Type B pancreatic cell (in vitro differentiated cells): ENCODE measurements at places on chromosomes 3 and 15. TPM values are rescaled to one million over a fixed set of nuclear protein-coding genes. Genes with fewer than 3 reads are reported as not detected.
A peak's percentile ranks its signal among the peaks of the same experiment; 100 is the strongest.

The ALPK3 gene
- 9.6 and 10.8 TPM in 2 replicates for total RNA-seq

DNA sequence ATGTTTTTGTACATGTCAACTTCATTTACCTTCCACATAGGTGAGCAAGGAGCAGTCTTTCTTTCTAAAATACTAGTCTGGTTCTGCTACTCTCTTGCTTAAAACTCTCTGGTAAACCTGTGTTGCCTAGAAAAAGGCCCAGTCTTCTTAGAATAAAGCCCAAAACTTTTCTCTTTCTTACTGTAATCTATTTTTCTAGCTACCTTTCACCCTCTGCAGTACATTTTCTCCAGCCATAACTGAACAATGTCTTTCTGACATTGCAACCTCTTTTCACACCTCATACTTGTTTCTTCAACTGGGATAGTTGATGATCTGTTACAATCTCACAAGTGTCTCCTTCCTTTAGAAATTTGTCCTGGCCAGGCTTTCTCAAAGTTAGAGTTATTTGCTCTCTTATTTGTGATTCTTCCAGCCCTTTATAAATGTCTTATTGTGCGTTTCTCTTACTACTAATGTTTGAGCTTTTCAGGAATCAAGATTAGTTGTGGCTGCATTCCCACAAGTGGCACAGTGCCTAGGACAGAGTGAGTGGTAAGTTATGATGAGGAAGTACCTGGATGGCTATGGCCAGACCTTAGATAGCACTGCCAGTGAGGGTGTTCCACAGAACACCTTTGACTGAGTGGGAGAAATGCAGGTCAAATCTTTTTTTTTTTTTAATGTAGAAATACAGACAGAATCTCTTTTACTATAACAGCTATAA is 313.4 kb upstream of the SATB1 start:
- DNase-seq, result no peak

The PLA2G4E gene
- 0.12 TPM in 1 of 2 replicates, not detected in the other for total RNA-seq

DNA sequence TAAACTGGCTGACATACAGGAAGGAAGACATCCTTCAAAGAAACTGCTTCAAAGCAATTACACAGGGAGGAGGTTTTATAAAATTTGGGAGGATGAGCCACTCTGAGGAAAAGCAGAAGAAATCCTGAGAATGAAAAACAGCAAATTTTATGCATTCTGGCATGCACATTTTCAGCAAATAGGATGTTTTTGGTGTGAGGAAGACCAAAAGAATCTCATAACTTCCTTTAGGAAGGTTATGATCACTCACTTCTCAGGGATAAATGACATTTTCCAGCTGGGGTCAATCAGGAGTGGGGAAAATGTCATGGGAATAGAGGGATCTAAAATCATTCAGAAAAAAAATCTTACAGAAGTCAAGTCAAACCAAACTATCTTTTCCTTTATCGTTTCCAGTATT is 371.7 kb upstream of the CNTN6 start:
- no peak for DNase-seq

- DNase-seq, result no peak
Observed at GRCh38 chr3:151460774-151461450, at the start of gene IGSF10. IGSF10 (minus strand) TSS chr3:151461061; CDS start chr3:151458709, 2,352 bp downstream.

- no peak for DNase-seq
Observed at GRCh38 chr3:170301405-170301804, 56.1 kb upstream of the SKIL start.

DNA sequence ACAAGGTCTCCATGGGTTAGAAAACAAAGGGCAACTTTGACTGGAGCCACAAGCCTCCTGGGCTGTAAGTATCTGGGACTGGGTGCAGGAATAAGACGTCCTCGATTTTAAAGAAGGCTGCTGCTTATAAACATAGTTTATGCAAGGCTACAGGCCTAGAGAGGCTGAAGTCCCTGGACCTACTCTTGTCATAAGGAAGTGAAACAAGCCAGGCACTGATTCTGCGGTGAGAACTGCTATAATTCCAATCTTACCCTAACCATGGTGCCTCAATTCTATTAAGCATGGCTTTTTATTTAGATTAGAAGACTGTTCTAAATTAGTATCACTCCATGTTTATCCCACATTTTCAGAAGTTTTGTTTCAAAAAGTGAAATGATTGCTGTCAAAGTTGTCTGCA is 777.6 kb downstream of the PLOD2 start:
- no peak for DNase-seq

The HIGD2B gene
- not detected in 2 replicates for total RNA-seq

The SKOR1 gene
- total RNA-seq, result 0.29 and 0.65 TPM in 2 replicates

- no peak for DNase-seq
Observed at GRCh38 chr3:126607214-126607908, 47.6 kb downstream of the TXNRD3 start.

GRCh38 chr3:15206662-15207576 is 873 bp downstream of the CAPN7 start:
- DNase-seq, result peak; percentile 80

DNA sequence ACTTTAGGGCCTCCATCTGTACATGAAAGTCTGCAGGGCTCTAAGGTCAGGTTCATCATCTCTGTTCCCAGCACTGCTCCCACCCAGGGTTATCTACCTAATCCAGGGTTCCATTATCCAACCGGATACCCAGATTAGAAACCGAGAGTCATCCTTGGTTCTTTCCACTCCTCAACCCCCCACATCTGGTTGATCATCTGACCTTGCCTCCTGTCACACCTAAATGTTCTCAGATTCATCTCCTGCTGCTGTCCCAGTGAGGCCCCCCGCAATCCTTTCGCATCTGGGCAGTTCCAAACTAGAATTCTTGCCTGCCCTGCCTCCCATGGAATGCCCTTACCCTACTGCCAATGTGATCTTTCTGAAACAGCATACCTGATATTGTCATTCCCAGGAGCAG is 136.5 kb downstream of the PDE8A start:
- no peak for DNase-seq

- DNase-seq, result no peak
Observed at GRCh38 chr3:177483182-177483967, 286.1 kb upstream of the TBL1XR1 start.

GRCh38 chr3:151753846-151754245 is 20.1 kb downstream of the AADACL2 start:
- no peak for DNase-seq

- no peak for DNase-seq
Observed at GRCh38 chr3:53633197-53633787, 138.9 kb downstream of the CACNA1D start.

The LRRC2 gene
- total RNA-seq, result 0.31 TPM in 2 replicates

DNA sequence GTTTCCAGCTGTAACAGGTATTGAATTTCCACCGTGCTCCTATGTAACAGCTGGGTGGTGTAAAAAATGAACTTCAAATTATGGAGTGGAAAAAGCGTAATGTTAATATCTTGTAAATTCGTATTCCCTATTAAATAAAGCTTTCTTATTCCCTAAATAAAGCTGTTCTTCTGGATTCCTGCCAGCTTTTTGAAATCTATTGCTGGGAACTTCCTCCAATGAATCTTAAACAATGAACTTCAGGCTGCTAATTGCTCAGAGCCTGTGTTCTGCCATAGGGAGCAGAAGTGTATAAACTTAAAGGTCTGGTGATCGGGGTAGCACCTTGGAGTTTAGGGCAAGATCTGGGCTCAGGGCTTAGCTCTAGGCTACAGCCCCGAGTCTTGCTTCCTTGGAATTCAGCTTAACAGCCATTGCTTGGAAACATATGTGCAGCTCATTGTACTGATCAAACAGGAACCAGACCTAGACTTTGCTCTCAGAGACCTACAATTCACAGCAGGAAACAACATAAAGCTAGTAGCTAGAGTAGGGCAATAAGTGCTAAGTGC is 1.4 kb downstream of the ARL14 start:
- no peak for DNase-seq

GRCh38 chr3:37945807-37946530 is 44.6 kb upstream of the VILL start:
- no peak for DNase-seq
